Activated CD4-positive, alpha-beta T cell treated with anti-CD3 and anti-CD28 coated beads for 4 hours (primary cell): ENCODE measurements at places on chromosomes 12 and 14.

DNA sequence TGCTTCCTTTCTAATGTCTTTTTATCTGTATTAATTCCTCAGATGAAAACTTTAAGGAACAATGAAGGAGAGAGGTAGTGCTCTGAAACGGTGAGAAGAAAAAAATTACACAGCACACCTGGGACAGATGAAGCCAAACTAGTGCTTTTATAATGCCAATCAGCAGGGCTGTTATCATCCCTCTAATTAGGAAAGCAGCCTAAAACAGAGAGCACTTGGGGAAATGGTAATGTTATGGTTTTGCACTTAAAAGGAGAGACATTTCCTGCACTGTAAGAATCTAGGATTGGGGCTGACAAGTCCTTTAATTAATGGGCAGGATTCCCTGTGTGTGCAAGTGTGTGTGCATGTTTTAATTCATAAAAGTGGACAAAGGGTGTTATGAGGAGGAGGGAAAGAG is 4.8 kb upstream of the LMO3 start:
- no peak for DNase-seq

GRCh38 chr14:49614196-49614595 is 6.2 kb downstream of the RPL36AL start:
- DNase-seq = no peak

DNA sequence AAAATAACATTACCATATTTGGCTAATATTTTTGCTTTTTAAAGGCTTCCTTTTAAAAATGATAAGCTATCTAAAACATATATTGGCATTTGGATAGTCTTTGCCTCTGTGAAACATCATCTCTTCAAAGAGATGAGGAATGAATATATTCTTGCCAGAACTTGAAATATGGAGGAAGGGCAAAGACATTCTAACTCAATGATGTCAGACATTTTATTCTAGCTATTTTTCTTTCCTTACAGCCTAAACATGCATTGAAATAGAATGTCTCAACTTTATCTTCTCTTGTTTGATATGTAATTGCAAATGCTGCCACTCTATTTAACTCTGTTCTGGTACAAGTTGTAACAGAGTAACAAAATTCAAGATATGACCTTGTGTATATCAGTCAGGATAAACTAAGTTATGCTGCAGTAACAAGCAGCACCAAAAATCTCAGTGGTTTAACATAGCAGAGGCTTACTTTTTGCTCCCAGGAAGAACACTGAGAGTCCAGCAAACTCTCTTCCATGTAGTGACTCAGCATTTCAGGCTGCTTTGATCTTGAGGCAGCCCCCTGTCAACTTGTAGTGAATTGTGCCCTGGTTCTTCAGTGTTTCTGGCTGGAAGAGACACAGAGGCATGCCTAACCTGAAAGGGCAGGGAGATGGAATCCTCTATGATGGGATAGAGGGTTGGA is 11.0 kb downstream of the IRAK3 start:
- no peak for DNase-seq

DNA sequence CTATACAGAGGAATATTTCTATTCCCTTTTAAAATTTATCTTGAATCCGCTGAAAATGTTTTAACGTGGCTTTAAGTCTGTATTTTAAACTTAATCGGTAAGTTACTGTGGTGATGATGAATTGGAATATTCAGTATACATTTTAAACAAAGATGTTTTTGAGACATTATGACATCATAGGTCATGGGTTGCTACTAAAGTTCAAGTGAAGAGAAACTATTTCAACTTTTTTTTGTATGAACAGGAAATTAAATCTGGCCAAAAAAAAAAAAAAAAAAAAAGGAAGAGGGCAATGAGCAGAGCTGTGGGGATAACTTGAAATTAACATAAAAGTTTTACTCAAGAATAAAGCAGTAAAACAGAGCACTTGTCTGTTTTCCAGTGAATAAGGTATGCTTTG is 109.0 kb downstream of the PLEKHA5 start:
- DNase-seq = no peak

DNA sequence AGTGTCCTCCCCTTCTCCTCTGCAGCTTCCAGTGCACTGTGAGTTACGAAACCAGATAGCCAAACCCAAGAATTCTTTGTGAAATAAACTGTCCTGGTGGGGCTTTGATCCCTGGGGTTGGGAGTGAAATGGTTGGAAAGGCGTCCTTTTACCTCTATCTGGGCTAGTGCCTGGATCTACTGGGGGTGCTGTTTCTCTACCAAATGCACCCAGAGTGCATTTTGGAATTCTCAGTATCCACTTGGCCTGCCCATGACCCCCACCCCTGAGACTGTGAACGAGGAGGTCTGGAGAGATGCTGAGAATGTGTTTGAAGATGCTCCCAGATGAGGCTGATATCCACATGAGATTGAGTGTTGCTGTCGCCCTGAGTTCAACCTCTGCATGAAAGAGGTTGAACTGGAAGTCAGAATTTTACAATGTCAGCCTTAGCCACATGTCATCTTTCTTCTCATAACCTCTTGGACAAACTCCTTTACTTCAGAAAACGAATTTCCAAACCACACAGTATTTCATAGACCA is 87.1 kb upstream of the CLMN start:
- no peak for DNase-seq

- DNase-seq = no peak
Measured at GRCh38 chr12:64261813-64262212, 39.7 kb upstream of the KICS2 start.

GRCh38 chr12:75622492-75622891 is 111.1 kb upstream of the KRR1 start:
- DNase-seq = no peak

DNA sequence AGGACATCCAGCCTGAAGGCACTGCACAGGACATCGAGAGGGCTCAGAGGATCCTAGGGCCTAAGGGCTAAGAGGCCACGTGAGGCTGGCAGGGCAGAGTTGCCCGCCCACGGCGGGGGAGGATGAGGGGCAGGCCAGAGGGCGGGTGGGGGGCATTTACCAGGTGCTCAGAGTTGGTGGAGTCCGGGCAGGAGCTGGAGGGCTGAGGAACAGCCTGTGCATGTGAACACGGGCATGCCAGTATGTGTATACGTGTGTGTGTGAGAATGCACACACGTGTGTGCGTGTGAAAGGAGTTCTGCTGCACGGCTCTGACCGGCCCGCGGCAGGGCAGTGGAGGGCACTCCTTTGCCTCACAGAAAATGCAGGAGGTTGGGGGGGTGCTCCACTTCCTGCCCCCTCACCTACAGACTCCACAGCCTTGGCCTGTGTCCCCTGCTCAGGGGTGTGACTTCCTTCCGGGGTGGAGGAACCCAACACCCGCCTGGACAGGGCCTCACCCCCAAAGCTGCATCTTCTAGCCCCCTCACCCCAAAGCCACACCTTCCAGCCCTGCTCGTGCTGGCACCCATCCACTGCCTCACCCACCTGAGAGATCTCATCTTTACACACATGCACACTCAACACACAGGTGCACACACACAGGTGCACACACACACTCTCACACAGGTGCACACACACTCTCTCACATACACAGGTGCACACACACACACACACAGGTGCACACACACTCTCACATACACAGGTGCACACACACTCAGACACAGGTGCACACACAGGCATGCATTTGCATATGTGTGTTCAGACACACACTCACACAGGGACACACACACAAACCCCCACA is 11.8 kb upstream of the GPR132 start:
- DNase-seq = no peak

DNA sequence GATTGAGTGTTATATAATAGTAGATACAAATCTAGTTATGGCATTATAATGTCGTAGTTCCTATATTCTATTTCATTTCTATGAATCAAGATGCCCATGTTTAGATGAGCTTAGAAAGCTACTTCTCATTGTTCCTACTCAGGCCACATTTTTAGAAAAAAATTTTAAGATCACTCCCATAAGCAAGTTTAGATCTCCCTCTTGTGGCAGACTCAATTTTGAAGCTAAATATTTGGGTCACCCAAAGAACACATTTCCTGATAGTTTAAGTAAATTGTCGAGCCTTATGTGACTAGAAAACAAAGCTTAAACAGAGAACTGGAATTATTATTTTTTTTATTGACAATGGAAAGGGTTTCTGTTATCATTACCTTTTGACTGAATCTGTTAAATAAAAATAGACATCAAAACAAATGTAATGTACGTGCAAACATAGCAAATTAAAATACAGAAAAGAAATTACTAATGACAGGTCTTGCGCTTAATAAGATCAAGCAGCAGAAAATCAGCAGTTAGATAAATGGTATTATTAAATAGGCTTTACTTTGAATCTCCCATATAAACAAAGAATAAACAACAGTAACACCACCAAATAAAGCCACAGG is 180.2 kb downstream of the ACSS3 start:
- DNase-seq = no peak

GRCh38 chr12:19926266-19926665 is 442.1 kb upstream of the PDE3A start:
- DNase-seq = no peak

DNA sequence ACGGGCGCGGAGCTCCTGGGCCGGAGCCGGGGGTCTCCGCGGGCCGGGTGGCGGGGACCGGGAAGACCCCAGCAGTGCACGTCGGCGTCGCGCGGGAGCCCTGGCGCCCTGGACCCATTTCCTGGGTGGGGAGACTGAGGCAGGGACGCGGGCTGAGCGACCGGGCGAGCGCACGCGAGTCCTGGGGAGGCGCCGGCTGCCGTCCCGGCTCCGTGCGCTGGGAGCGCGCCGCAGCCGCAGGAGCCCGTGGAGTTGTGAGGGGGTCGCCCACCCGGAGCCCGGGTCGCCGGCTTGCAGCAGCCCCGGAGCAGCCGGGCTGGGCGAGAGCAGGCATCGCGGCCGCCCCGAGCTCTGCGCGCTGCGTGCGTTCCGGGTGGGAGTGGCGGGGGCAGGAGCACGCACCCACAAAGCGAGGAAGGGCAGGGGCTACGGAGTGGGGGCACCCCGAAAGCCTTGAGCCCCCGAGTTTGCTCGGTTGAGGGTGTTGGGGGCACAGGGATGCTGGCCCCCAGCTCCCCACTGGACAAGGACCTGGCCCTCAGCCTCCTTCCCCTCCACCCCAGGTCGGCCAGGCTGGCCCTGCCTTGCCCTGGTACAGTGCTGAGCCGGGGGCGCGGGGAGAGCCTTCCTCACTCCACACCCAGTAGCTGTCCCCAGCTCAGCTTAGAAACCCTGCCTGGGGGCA is 620 bp downstream of the MMP17 start:
- no peak for DNase-seq

DNA sequence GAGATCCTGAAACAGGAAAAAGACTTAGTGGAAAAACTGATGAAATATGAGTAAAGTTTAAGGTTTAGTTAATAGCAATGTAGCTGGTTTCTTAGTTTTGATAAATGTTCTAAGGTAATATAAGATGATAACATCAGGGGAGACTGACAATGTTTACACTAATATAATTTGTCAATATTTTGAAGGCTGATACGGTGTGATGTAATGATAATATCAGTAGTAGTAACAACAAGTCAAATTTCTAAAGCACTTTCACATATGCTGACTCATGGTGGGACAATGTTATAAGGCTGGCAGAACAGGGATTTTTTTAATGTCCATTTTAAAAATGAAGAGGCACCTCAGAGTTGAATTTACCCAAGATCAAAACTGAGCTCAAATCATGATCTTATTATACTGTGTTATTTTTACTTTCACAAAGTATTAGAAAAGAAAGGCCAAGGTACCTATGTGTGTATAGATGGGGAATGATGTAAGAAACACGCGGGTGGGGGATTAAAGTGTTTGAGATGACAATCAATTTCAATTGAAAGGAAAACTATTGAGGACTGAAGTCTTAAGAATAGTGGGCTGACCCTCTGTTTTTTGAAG is 2.4 kb upstream of the FLRT2 start:
- DNase-seq = no peak

DNA sequence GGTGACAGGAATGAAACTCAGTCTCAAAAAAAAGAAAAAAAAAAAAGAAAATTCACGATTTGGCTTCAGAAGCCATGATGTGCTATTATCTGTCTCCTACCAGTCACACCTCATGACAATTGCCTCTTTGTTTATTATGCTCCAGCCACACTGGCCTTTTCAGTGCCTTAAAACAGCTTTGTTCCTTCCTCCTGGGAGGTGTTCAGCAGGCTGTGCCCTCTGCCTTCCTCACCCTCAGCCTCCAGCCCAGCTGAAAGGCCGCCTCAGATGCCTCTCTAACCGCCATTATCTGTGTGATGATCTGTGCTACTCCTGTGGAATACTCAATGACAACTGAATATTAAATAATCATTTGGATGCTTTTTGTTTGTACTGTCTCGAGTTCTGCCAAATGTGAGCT is 8.6 kb upstream of the ARPC3 start:
- no peak for DNase-seq

- DNase-seq = no peak
Measured at GRCh38 chr12:71400481-71400880, 39.1 kb upstream of the LGR5 start.

- no peak for DNase-seq
Measured at GRCh38 chr12:104344682-104345081, 41.1 kb downstream of the EID3 start.

GRCh38 chr12:101902641-101903040 is 25.3 kb downstream of the DRAM1 start:
- DNase-seq = no peak

- no peak for DNase-seq
Measured at GRCh38 chr12:25124493-25124892, 70.5 kb downstream of the DNAI7 start.

- no peak for DNase-seq
Measured at GRCh38 chr14:68514608-68515194, 278.2 kb downstream of the ZFP36L1 start.

DNA sequence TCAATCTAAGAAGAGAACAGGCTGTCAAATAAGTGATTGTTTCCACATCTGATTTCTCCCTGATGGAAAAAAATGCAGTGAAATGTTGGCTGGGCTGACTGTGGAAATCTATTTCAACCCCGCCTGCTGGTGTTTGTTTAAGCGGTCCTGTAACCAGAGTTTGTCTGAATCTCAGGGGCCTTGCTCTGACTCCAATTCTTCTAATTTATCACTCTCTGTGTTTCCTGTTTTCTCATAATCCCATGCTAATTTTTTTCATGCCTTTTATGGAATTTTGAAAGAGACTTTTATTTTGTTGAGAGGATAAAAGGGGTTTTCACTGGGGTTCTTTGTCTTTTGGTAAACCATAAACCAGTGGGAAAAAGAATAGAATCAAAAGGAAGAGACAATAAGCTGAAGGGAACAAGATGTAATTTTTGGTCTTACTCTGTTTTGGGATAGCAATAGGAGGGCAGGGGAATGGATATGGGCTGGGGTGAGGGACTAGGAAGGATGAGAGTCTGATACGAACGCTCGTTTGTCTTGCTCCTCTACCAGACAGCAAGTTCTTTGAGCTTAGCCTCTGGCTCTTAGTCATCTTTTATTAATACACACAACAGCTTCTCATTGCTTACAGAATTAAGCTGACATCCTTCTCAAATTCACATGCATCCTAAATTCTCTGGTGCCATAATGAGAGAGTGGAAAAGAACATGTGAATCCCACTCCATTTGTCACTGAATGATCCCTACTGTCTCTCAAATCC is 8.0 kb upstream of the MGP start:
- no peak for DNase-seq
